Left lung (tissue), 14 donors: ENCODE measurements at places on chromosomes 6 and 20. TPM values are rescaled to one million over a fixed set of nuclear protein-coding genes. Genes with fewer than 3 reads are reported as not detected.

The SLC4A11 gene
- 3.5 TPM for total RNA-seq

The PRPF6 gene
- 49.8 TPM for total RNA-seq

The OTOR gene
- not detected for total RNA-seq

The CNR1 gene
- 29.8 TPM for total RNA-seq

The CCN6 gene
- not detected for total RNA-seq

The TMEM170B gene
- total RNA-seq: 5.4 TPM

DNA sequence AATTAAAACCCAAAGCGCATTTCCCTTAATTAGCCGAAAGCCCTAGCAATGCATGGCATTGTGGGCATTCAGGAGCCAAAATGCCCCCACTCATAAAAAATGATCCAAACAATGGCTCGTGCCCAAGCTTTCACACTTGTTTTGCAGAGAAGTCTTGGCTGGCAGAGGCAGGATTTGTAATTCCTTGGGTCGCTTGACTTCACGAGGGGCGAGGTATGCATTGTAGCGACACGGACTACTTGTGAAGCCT lies 613 bp upstream of the SASH1 start:
- H3K36me3 ChIP-seq: no peaks in the 10 kb centered on the region
- no peaks in the 10 kb centered on the region for H3K4me1 ChIP-seq
- DNase-seq: no peak
- H3K4me3 ChIP-seq: peak overlapping the region; percentile 68

DNA sequence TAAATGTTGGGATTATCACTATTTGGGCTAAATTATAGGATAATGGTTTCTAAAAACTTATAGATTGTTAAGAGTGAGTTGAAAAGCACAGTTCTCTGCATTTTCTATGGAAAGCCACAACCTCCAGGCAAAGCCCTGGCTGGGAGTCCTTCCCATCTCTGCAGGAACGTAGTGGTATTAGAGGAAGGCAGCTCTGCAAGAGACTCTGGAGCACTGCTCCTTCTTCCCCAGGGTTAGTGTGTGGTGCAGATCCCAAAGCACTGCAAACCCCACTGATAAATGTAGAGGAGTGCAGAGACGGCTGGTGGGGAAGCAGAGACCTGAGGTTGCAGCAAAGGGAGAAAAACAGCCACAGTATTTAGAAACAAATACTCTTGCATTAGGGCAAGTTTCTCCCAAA lies 225.3 kb downstream of the TINAG start:
- no peak overlapping the region for H3K4me3 ChIP-seq
- H3K4me1 ChIP-seq: no peaks in the 10 kb centered on the region
- no peaks in the 10 kb centered on the region for H3K36me3 ChIP-seq
- DNase-seq: no peak

DNA sequence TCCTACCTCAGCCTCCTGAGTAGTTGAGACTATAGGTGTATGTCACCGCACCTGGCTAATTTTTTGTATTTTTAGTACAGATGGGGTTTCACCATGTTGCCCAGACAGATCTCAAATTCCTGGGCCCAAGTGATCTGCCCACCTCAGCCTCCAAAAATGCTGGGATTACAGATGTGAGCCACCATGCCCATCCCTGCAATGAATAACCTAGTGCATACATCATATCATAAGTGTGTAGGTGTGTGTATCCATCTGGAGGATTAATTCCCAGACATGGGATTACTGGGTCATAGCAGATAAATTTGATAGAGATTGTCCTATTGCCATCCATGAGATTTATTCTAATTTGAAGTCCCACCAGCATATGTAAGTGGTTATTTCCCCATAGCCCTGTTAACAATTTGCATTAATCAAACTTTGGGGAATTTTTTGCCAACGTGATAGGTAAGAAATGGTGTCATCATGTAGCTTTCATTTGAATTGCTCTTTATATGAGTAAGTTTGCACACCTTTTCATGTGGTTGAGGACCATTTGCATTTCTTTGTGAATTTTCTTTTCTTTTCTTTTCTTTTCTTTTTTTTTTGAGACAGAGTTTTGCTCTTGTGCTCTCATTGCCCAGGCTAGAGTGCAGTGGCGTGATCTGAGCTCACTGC lies 29.9 kb upstream of the BACH2 start:
- H3K36me3 ChIP-seq: no peaks in the 10 kb centered on the region
- H3K4me1 ChIP-seq: no peaks in the 10 kb centered on the region
- H3K27me3 ChIP-seq: no peaks in the 10 kb centered on the region
- no peak for DNase-seq

- DNase-seq: peak; percentile 74
- H3K4me1 ChIP-seq: peaks cover 39% of the 10 kb centered on the region
- H3K27ac ChIP-seq: no peak overlapping the region
- H3K27me3 ChIP-seq: no peaks in the 10 kb centered on the region
- no peak overlapping the region for H3K4me3 ChIP-seq
Observed at GRCh38 chr20:47725248-47725973, 59.9 kb downstream of the SULF2 start.

GRCh38 chr6:16090452-16090851 lies 38.4 kb upstream of the MYLIP start:
- no peak overlapping the region for H3K4me3 ChIP-seq
- DNase-seq: no peak
- no peaks in the 10 kb centered on the region for H3K36me3 ChIP-seq
- H3K27me3 ChIP-seq: no peaks in the 10 kb centered on the region
- H3K4me1 ChIP-seq: no peaks in the 10 kb centered on the region
- H3K27ac ChIP-seq: no peak overlapping the region

GRCh38 chr20:3663031-3663701 lies at the start of gene GFRA4:
Gene GFRA4 (minus strand): TSS chr20:3663399. CDS start chr20:3663399, 0 bp downstream.
- no peak within 1 kb of the TSS for H3K27ac ChIP-seq
- H3K4me3 ChIP-seq: no peak within 1 kb of the TSS
- H3K36me3 ChIP-seq: no peaks in the 10 kb centered on the region
- H3K4me1 ChIP-seq: peaks cover 11% of the 10 kb centered on the region
- no peak for DNase-seq

DNA sequence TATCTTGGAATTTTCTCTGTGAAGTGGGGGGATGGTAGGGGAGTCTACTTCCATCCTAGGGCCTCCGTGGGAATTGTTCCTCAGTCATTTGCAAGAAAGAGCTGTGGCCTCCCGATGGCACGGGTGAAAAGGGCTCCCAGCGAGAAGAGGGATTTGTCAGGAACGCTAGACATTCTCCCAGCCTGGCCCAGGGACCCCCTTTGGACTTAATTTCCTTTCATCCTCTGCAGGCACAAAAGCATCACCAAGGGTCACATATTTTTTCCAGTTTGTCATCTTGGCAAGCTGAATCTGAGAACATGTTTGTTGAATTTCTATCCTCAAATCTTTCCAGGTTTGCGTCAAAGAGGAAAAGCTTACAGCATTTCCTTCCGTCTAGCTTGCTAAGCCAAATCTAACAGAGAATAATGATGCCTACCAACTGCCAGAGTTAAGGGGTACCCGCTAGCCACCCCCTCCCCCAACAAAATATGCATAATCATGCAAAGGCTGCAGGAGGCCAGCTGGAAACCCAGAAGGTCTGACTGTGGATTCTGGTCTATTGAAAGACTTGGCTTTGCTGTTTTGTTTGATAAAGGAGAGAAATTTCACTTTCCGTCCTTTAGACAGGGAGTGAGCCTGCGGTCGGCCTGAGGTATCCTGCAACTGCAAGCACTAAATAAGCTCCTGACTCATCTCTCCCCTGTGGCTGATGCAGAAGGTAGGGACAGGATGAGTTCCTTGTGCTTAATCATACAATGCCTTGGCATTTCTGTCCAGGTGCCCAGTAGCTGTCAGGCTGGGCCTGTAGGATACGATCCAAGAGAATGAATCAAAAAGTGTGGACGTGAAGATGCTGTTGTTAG lies 23.1 kb downstream of the PSMG4 start:
- no peaks in the 10 kb centered on the region for H3K36me3 ChIP-seq
- H3K27ac ChIP-seq: peak overlapping the region; percentile 26
- peak; percentile 26 for DNase-seq
- H3K4me1 ChIP-seq: peaks cover 21% of the 10 kb centered on the region
- H3K4me3 ChIP-seq: no peak overlapping the region

DNA sequence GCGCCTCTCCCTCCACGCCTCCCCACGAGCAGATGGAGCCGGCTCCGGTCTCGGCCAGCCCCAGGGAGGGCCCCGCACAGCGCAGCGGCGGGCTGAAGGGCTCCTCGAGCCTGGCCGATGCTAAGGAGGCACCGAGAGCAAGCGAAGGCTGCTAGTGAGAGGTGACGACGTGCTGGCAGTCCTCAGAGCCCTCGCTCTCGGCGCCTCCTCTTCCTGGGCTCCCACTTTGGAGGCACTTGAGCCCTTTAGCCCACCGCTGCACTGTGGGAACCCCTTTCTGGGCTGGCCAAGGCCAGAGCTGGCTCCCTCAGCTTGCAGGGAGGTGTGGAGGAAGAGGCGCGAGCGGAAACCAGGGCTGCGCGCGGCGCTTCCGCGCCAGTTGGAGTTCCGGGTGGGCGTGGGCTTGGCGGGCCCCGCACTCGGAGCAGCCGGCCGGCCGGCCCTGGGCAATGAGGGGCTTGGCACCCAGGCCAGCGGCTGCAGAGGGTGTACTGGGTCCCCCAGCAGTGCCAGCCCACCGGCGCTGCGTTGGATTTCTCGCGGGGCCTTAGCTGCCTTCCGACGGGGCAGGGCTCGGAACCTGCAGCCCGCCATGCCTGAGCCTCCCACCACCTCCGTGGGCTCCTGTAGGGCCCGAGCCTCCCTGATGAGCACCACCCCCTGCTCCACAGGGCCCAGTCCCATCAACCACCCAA lies 2.5 kb upstream of the TMEM14C start:
- peak overlapping the region; percentile 90 for H3K27ac ChIP-seq
- peak overlapping the region; percentile 74 for H3K4me3 ChIP-seq
- peak; percentile 44 for DNase-seq
- peaks cover under 1% of the 10 kb centered on the region for H3K36me3 ChIP-seq
- no peaks in the 10 kb centered on the region for H3K27me3 ChIP-seq
- peaks cover 10% of the 10 kb centered on the region for H3K4me1 ChIP-seq

DNA sequence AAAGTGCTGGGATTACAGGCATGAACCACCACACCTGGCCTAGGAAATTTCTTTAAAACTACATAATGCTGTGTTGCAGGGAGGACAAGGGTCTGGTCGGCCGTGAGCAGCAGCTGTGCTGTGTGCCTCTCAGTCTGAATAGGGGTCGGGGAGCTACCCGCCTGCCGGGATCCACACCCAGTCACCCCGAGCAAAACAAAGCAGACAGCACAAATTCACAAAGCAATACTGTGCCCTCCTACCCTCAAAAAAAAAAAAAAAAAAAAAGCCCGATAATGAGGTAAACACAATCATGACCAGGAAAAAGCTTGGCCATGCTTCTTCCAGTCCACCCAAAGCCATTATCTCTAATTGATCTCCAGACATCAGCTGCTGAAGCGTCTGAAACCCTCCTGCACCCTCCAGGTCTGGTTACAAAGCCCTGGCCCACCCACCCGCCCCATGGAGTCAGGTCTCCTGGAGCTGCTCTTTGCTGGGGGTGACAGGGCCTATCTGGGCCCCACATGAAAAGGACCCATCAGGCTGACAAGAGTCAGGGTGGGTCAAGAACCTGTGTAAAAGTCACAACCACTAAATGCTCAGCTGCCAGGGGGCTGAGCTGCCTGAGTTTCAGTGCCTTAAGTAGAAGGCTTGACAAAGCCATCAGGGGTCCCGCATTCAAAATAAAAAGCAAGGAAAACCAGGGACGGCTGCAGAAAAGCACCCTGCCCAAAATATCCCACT lies 88.2 kb downstream of the NOL4L start:
- peak overlapping the region; percentile 79 for H3K27ac ChIP-seq
- no peaks in the 10 kb centered on the region for H3K27me3 ChIP-seq
- H3K4me3 ChIP-seq: no peak overlapping the region
- no peaks in the 10 kb centered on the region for H3K4me1 ChIP-seq
- DNase-seq: no peak

DNA sequence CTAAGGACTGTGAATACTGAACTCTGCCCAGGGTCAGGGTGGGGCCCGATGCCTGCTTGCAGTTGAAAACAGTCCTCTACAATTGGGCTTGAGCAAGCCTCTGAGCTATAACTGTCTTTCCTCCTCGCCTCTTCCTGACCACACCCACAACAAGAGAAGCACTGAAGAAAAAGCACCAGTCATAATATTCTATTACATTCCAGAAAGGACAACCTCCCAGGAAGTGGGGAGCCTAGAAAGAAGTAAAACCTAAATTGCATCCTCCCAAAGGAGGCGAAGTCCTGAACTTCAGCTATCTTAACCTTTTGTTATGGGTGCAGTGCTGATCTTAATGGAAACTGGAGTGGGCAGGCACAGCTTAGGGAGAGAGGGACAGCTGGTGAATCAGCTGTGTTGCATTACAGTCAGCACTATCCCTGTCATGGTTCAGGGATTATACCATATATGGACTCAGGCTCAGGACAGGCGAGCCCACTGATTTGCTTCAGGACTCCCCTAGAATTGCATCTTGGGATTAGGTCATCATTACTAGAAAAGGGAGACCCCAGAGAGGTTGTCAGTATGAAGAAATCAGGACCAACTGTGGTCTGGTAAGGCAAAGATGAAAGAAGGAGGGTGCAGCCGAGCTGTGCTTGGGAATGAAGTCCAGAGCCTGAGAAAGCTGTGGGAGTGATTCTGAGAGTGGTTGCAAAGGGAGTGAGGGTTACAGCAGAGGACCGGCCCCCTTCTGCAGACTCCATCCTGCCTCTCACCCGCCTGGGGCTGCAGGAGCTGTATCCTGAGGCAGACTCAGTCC lies 18.3 kb upstream of the TRAM2 start:
- no peaks in the 10 kb centered on the region for H3K27me3 ChIP-seq
- no peak overlapping the region for H3K4me3 ChIP-seq
- peak overlapping the region; percentile 80 for H3K27ac ChIP-seq

DNA sequence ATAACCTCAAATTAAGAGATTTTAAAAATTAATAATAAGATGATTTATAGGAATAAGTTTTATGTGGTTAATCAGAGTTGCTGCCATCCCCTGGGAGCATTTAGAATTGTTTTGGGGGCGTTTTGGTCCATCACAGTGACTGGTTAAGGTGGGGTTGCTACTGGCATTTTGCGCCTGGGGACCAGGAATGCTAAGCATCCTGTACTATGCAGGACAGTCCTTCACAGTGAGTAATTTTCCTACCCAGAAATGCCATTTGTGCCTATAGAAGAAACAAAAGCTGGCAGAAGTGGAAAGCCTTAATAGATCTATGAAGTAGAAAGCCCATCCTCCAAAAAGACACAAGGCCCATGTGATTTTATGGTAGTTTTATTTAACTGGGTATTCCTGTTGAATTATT lies 118.0 kb downstream of the ANKS1A start:
- H3K27ac ChIP-seq: no peak overlapping the region
- DNase-seq: no peak
- peaks cover 30% of the 10 kb centered on the region for H3K36me3 ChIP-seq
- H3K27me3 ChIP-seq: no peaks in the 10 kb centered on the region
- no peak overlapping the region for H3K4me3 ChIP-seq
- no peaks in the 10 kb centered on the region for H3K4me1 ChIP-seq

DNA sequence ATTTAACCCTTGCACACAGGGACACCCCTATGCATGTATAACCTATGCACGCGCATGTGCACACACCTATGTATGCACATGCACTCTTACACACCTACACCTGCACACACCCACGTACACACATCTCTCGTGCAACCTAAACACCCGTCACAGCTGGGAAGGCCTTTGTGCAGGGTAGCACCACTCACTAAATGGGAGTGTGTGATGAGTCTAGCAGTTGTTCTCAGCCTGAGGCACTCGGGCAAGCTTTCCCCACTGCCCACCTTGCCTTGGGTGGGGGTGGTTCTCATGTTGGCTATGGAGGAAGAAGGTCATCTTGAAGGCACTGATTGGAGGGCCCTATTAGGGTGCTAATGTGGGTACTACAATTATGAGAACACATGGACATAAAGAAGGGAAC lies 85.8 kb downstream of the DLL1 start:
- no peak for DNase-seq
- H3K27ac ChIP-seq: no peak overlapping the region
- no peaks in the 10 kb centered on the region for H3K36me3 ChIP-seq
- peaks cover 19% of the 10 kb centered on the region for H3K27me3 ChIP-seq
- no peak overlapping the region for H3K4me3 ChIP-seq

- H3K27ac ChIP-seq: no peak overlapping the region
- no peak for DNase-seq
- H3K4me1 ChIP-seq: no peaks in the 10 kb centered on the region
- H3K27me3 ChIP-seq: no peaks in the 10 kb centered on the region
- no peaks in the 10 kb centered on the region for H3K36me3 ChIP-seq
Observed at GRCh38 chr20:51171141-51171540, 148.2 kb upstream of the KCNG1 start.
